Activated naive CD4-positive, alpha-beta T cell treated with anti-CD3 and anti-CD28 coated beads for 36 hours (primary cell): ENCODE measurements at places on chromosomes 6 and 20.

GRCh38 chr6:166488076-166488685, 98.3 kb downstream of the RAMACL start:
- peak; percentile 84 for DNase-seq
- H3K27me3 ChIP-seq, result no peaks in the 10 kb centered on the region
- peaks cover 14% of the 10 kb centered on the region for H3K36me3 ChIP-seq
- H3K4me1 ChIP-seq, result peaks cover 20% of the 10 kb centered on the region

DNA sequence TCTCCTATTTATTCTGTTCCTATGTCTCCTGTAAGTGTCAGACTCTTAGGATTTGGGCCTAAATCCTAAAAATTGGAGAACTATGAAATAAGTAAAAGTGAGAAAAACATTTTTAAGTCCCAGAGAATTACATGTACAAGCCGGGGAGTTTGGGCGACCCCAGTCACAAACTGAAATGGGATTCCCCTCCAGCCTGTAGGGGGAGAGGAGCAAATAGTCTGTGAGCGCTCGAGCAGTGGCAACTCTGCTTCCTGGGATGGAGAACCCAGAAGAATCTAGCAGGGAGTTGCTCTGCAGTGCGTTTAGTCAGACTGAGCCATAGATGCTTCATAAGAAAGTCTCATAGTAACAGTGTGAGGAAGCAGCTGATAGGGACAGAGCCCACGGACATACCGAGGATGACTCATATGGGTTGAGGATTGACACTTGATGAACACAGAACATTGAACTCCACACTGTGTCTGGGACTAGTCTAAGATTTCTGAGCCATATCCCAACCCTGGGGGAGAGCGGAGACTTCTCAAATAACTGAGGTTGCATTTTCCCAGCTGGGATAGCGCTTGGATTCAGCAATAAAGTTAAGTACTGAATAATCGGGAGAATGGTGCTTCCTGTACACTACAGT, 437.2 kb downstream of the BCKDHB start:
- H3K4me3 ChIP-seq, result no peak overlapping the region
- no peaks in the 10 kb centered on the region for H3K36me3 ChIP-seq
- H3K27me3 ChIP-seq, result peaks cover 15% of the 10 kb centered on the region

DNA sequence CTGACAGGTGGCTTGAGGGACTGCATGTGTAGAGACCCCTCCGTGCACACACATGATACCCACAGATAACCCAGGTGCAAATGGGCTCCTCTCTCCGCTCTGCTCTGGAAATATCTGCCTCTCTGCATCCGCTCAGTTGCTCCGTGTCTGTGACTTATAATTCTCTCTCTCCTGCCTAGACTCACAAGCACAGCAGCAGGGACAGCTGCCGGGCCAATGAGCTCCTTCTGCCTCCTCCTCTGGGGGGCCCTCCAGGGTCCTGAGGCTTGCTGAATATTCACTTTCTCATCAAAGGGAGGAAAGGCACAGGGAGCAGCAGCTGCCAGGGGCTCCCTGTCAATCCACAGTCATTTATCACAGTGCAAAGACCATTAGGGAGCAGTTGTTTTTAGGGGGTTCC, 24.1 kb downstream of the LRFN2 start:
- H3K27ac ChIP-seq, result no peak overlapping the region
- no peak for DNase-seq
- H3K36me3 ChIP-seq, result no peaks in the 10 kb centered on the region
- H3K4me3 ChIP-seq, result no peak overlapping the region

DNA sequence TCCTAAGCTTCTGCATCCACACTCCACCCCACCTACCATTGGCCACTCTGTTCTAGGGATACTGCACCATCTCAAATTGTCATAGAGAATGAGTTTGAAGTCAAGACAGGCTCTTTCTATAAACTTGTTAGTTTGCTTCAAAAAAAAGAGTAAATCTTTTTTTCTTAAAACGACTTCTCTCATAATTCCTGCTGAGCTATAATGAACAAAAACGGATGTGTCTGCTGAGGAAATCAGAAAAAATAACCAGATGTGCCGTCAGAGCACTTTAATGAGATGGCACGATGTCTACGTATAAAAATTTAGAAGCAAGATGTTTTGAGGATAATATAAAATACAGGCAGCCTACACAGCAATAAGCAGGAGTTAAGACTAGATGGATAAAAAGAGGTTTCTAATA, 24.0 kb upstream of the DDO start:
- no peaks in the 10 kb centered on the region for H3K4me1 ChIP-seq
- H3K36me3 ChIP-seq, result no peaks in the 10 kb centered on the region
- no peak for DNase-seq
- H3K27me3 ChIP-seq, result peaks cover 12% of the 10 kb centered on the region
